ENCODE measurements at places on chromosomes 2 and 18.

GRCh38 chr2:60496956-60497355 is 56.5 kb downstream of the BCL11A start:
- no peak for DNase-seq

DNA sequence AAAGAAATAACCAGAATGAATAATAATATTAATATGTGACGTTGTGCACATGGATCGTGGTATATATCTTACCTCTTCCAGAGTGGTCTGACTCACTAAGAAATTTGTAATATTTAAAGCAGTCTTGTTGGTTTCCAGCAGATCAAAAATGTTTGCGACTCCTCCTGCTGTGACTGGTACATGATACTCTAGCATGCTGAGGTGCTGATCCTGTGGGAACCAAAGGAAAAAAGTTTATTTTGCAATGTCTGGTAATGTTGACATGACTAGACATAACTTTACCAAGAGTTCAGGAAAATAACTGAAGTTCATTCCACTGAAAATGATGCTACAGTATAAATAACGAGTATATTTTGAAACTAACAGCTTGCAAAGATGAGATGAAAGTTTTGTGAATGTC is 124.5 kb upstream of the BARD1 start:
- DNase-seq, result no peak

DNA sequence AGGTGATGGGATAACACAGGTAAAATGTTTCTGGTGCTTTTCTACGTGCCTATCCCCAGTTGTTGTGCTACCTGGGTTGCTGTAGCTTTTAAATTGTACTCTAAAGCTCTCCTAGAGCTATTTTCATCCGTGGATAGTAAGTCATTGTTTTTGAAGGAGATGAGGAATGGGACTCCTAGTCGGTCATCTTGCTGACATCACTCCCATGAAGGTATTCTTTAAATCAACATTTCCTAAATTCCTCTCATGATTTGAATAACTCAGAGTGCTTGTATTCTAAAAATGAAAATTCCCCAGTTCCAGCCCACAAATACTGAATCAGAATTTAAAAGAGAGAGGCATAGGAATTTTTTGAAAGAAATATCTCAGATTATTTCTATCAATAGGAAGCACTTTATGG is 44.3 kb downstream of the CCDC148 start:
- DNase-seq, result no peak

DNA sequence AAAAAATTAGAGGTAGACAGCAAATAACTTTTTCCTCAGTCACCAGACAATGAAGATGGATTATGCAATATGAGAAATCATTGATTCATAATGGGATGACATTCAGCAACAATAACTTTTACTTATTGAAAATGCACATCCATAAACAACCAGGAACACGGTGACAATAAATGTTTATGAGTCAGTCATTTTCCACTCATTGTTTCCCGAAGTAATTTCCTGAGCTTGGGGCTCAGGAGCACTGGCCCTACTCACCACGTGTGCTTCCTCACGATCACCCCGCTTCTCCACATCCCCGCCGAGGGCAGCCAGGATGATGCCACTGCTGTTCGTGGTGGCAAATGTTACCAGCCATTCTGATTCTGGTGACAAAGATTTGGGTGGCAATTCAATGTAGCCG is 156.3 kb downstream of the LAMA1 start:
- DNase-seq, result no peak

- no peak for DNase-seq
Measured at GRCh38 chr2:215080545-215080944, 57.9 kb downstream of the ABCA12 start.

DNA sequence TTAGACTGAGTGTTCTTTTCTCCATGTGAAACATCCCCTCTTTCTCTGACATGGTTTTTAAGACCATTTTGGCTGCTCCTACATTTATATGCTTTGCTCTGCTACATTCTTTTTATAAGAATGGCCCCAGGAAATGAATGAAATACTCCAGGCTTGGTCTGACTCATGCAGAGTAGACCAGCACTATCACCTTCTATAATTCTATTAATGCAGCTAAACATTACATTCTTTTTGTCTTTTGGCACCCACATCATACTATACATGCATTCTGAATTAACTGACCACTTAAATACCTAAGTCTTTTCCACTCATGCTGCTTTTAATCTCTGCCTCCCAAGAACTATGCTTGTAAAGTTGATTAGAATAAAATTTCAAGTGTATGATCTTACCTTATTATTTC is 94.1 kb downstream of the AAK1 start:
- no peak for DNase-seq

GRCh38 chr2:65922794-65923193 is 490.4 kb upstream of the SPRED2 start:
- DNase-seq, result no peak

- no peak for DNase-seq
Measured at GRCh38 chr2:227503433-227504406, 31.8 kb downstream of the AGFG1 start.

- DNase-seq, result no peak
Measured at GRCh38 chr18:44061438-44061837, 619.2 kb upstream of the SETBP1 start.

GRCh38 chr2:188403676-188404075 is 112.0 kb downstream of the GULP1 start:
- no peak for DNase-seq

GRCh38 chr2:220434385-220434784 is 807.0 kb downstream of the SLC4A3 start:
- DNase-seq, result no peak

DNA sequence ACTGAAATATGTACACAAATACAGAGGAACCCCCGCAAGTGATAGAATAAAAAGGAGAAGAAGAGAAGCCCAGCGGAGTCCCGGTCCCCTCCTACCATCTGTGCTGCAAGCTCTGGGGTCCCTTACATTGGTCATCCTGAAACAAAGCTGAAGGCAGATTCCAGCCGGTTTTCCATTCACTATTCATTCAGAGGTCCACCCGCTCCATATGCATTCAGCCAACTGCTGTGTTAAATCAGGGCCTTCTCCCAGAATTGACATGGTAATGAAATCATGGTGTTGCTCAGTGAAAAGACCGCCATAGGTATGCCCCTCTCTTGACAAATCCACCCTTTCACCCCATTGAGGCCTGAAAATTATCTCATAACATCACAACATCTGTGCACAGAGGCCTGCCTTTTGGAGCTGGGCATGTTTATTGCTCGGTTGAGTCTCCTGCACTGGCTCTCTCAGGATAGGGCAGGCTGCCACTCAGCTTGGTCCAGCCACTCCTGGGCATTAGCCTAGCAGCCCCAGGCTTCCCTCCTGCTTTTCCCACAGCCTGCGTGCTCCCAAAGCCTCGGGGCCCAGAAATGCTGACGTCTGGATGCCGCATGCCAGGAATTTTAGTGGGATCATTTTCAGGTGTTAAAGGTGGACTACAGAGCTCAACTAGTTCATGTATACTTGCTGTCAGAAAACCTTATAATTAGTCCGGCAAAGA is 39.3 kb upstream of the ID2 start:
- DNase-seq, result no peak

- no peak for DNase-seq
Measured at GRCh38 chr2:239240414-239240881, 160.4 kb downstream of the HDAC4 start.

GRCh38 chr2:204069804-204070203 is 133.2 kb downstream of the ICOS start:
- no peak for DNase-seq

DNA sequence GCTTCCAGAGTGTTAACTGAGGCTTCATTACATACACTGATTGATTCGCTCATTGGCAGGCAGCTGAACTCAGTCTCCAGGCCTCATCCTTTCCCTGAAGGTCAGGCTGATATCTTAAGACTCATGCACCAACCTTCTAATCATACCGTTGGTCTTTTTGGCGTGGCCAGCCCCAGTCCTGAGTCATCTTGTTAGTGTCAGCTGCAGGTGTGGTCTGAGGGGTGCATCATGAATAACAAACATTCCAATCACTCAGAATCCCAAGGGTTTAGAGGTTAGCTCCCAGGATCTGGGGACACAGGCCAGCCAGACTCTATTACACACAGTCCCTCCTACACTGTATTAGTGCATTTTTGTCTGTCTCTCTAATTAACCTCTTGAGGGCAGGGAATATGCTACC is 271.5 kb downstream of the HRH4 start:
- no peak for DNase-seq

- no peak for DNase-seq
Measured at GRCh38 chr2:224325941-224326340, 76.0 kb downstream of the FAM124B start.

DNA sequence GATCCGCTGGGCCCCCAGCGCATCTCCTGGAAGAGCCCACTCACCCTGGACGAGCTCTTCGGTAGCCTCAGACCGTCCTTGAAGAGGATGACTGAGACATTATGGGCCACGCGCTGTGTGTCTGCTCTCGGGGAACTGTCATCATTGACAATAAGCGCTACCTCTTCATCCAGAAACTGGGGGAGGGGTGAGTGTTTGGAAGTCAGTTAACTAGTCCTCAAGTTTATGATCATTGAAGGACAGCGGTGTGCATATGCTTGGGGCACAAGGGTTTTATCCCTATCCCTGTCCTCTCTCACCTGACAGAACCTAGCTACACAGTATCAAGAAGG is 586 bp downstream of the STK16 start:
- DNase-seq, result no peak

DNA sequence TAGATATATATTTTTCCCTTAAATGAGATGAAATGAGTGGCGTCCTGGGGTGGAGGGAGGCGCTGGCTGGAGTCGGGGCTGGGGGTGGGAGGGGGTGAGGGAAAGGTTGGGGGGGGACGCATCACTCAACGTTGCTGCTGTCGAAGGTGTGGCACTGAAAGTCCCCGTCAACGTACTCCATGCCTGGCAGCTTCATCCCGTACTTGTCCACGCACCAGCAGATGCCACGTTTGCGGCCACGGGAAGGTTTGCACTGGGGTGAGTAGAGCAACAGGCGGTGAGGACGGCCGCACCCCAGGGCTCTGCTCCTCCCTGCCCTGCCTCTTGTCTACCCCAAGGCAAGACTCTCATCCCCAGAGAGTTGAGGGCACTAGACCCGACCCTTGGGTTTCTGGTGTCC is 18.7 kb downstream of the IGFBP5 start:
- DNase-seq, result no peak

DNA sequence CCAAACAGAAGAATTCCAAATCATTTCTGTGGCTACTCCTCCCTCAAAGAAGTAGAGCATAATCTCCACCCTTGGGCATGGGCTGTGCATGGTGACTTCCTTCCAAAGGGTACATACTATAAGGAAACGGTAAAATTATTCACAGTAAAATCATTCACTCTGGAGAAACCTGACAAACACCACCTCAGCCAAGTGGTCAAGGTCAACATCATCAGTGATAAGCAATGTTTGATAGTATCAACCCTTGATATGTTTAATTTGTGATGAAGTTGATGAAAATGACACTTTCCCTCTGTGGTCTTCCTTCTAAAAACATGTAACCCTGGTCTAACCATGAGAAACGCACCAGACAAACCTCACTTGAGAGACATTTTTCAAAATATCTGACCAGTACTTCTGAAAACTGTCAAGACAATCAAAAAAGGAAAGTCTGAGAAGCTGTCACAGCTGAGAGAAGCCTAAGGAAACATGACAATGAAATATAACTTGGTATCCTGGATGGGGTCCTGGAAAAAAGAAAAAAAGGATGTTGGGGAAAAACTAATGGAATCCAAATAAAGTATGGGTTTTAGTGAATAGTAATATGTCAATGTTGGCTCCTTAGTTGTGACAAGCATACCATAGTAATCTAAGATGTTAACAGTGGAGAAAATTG is 9.4 kb upstream of the TXNDC2 start:
- DNase-seq, result no peak

DNA sequence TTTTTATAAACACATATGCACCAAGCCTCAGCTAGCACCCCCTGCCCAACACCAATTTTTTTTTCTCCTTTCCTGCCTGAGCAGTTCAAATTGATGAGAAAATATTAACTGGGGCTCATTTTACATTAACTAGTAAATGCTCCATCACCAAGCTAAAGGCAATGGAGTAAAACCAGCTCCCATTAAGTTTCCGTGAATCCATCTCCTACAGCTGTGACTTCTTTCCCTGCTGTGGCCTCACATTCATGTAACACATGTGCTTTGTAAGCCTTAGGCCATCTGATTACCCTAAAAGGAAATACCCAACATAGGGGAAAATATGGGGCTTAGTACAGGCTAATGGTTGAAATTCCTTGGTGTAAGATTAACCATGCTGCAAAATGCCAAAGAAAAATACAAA is 60.8 kb downstream of the DNER start:
- no peak for DNase-seq

DNA sequence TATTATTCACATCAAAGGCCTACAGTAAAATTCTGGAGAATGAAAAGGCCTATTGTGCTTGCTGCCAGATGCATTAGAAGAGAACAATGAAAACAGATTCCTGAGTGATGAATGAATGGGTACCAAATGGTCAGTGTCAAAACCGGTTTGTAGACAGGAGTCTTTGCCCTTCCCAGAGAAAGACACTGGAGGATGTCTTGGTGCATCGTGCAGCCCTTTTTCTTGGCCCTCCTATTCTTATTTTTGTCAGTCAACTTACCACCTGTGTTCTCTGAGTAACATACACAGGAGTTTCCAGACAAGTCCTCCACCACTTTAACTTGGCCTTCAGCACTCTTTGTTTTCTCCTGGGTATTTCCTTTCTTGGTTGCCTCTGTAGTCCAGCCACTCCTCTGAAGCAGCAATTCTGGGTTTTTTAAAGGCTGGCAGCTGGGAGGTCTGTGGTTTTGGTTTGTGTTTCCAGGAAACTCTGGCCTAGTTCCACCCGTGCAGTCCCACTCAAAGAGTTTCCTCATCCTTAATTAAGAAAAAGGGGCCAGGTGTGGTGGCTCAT is 29.4 kb downstream of the PSTPIP2 start:
- no peak for DNase-seq

DNA sequence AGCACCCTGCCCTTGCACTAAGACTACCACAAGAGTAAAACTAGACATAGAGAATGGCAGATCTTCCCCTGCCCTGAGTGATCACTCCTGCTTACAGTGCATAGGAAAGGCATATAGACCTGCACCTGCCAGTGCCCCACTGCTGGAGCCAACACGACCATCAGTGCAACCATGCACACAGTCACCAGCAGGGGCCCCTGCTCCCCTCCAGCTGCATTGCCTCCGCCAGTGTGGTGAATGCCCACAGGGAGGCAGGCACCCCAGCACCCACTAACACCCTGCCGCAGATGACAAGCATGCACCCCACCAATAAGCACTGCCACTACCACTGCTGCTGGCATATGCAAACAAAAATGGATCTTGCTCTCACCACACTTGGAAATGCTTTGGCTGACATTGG is 478.8 kb downstream of the ADCYAP1 start:
- DNase-seq, result no peak

- no peak for DNase-seq
Measured at GRCh38 chr2:10084223-10084865, 4.1 kb upstream of the CYS1 start.

GRCh38 chr2:175181877-175182308 is 383 bp upstream of the ATP5MC3 start:
- no peak for DNase-seq
